ENCODE measurements at places on chromosomes 12 and 14. TPM values are rescaled to one million over a fixed set of nuclear protein-coding genes. Genes with fewer than 3 reads are reported as not detected.

GRCh38 chr12:68559984-68560850, 50.5 kb upstream of the RAP1B start:
- peak; percentile 53 for DNase-seq

DNA sequence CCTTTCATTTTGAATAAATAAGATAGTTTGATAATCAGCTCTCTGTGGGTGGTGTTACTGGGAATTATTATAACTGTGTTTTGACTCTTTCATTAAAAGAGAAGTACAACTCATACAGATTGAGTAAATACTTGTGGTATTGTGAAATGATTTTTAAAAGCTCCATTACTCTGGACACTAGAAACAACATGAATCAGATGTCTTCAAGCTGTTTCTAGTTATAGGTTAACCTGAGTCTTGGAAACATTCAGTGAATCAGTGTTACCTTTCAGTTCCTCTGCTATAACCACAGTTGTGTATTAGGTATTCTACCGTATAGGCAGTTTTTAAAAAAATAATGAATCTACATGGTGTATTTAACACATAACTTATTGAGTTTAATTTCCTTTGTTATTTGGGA, 128.4 kb upstream of the SSTR1 start:
- DNase-seq, result no peak

DNA sequence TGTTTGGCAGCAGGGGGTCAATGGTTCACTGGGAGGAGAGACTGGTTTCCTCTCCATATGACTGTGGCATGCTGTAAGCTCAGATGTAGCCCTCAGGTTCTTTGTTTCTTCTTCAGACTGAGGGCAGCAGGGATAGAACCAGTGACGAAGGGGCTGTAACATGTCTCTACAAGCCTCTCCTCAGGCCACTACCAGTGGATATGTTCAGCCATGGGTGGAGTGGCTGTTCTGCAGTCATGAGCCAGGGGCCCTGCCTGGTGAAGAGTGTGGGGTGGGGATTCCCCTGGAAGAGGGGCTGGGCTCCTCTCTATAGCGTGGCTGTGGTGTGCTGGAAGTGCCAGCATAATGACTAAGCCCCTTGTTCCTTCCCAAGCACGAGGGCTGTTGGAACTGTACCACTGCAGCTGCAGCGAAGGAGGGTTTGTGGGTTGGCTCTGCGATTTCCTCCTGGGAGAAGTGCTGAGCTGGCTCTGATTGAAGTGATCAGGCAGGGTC, 55.8 kb downstream of the CMAS start:
- no peak for DNase-seq

DNA sequence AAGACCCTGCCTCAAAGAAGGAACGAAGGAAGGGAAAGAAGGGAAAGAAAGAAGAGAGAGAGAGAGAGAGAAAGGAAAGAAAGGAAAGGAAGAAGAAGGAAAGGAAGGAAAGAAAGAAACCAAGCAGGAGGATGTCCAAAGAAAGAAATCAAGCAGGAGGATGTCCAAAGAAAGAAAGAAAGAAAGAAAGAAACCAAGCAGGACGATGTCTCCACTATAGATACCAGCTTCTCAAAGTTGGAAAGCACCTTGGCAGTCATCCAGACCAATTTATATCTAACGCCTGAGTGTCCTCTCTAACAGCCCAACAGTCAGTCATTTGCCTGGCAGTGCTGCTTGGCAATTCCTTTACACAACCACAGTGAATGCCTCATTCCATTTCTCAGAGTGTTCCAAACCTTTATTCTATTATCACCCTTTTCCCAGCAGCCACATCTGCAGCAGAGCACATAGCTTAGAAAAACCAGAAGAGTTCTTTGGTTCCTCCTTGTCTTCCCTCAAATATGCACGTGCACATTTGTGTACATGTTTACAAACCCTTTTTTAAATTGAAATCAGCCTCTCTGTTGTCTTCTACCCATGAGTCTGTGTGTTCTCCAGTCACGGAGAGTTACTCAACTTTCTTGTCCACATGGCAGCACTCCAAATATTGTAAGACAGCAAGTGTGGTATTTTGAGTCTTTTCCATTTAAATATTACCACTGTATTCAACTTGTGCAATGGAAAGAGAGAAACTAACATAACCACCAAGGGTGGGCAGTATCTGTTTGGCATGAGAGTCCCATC, 138.4 kb downstream of the STXBP6 start:
- DNase-seq, result no peak

- no peak for DNase-seq
These were observed 52.3 kb downstream of the VEZT start for GRCh38 chr12:95269892-95270291.

GRCh38 chr12:132460571-132460970, 29.4 kb upstream of the FBRSL1 start:
- no peak for DNase-seq

Gene DACT1
- 4.6 TPM for total RNA-seq

Gene PRB2
- not detected for total RNA-seq

Gene ALDH2
- 44.0 TPM for total RNA-seq

Data from H9 (cell line).